ENCODE measurements at places on chromosomes 3 and 15.

DNA sequence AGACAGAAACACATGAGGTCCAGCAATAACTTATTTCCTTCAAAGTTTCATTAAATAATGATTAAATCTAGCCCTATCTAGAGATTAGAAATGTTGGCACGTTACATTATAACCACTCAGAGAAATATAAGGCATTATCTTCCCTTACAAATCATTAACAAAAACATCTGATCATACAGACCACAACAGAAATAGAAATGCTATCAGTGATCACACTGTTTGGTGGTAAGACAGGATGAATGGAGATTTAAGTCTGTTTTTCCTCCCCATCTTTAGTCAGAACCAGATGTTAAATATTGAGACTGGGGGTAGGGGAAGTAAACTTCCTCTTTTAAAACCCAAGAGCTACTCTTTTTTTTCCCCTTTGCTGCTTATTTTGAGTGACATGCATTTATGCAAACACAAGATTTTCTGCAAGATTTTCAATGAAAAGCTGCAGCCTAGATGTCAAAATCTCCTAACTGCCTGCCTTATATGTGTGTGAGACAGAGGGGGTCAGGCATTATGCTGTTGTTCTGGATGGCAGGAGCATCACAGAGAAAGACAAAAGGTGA, 70.4 kb downstream of the CBLB start:
- no peak for DNase-seq

DNA sequence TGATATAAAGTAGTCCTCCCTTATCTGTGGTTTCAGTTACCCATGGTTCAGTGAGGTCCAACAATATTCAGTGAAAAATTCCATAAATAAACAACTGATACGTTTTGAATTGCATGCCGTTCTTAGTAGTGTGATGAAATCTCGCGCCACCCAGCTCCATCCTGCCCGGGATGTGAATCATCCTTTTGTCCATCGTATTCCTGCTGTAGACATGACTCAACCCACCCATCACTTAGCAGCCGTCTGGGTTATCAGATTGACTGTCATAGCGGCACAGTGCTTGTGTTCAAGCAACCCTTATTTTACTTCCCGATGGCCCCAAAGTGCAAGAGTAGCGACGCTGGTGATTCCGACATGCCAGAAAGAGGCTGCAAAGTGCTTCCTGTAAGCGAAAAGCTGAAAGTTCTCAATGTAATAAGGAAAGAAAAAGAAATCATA, 48.0 kb upstream of the MEX3B start:
- no peak for DNase-seq

DNA sequence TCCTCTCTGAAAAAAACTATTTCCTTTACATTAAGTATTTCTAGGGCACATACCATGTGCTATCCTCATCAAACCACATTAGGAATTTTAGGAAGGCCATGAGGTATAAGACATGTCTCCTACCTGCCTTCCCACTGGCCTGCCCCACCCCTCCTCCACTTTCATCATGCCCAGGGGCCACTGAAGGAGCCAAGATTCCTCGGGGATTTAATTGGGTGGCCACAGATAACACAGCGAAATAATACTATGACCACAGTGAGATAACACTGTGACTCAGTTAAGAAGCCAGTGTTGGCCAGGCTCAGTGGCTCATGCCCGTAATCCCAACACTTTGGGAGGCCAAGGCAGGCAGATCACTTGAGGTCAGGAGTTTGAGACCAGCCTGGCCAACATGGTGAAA, 9.8 kb upstream of the BMF start:
- DNase-seq, result no peak

DNA sequence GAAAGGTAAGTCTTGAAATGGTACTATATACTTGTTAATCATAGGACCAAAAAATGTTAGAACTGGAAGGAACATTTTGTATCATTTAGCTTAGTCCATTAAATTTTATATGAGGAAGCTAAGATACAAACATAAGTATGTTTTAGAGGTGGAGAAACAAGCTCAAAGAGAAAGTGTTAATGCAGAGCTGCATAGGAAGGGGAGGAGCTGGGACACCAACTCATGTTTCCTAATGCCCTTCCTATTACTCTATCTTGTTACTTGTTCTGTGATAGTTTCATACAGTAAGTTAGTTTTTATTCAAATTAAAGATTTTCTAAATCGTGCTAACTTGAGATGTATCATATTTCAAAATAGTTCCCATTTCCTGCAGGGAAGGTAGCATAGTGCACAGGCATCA, 7.4 kb downstream of the SLC35A5 start:
- no peak for DNase-seq

DNA sequence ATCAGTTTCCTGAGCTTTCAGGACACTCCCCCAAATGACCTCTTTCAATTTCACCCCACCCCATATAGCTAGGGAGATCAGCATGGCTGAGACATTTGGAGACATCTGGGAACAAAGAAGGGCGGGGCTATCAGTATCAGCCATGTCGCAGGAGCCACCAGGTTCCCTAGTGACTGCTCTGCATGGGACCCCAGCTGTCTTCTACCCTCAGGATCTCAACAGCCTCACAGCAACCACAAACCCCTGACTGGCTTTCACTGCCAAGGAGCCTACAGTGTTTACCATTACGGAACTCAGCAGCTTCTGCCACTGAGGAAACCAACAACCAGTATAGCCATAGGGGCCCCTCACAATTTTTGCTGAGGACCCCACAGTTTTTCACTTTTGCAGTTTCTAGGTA, 269.6 kb upstream of the TRIM42 start:
- DNase-seq, result no peak

GRCh38 chr15:99998661-99999101, 265.4 kb upstream of the LYSMD4 start:
- DNase-seq, result no peak

DNA sequence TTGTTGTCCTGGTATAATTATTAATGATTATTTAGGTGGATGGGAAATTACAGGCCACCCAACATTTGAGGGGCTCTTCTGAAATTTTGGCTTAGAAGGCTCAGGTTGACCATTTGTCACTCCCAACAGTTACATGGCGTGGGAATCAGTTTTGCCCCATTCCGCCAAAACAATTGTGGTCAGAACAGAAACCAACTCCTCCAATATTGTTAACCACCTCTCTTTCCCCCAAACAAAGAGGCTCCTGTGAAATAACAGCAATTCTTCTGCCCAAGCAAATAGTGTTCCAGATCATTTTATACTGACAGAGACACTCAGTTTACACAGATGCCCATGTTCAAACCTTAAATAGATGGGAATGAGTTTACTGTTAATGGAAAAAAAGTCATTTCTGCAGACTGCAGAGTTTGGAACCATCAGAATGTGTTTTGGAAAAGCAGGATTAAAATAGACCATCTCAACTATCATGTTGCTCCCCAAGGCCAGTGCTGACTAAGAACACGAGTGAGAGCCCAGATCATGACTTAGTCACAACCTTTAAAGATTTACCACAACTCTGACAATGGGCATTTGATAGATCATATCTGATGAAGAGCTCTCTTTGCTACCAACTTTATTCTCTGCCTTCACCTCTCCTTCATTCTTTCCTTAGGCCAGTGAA, 102.1 kb downstream of the DUT start:
- no peak for DNase-seq

DNA sequence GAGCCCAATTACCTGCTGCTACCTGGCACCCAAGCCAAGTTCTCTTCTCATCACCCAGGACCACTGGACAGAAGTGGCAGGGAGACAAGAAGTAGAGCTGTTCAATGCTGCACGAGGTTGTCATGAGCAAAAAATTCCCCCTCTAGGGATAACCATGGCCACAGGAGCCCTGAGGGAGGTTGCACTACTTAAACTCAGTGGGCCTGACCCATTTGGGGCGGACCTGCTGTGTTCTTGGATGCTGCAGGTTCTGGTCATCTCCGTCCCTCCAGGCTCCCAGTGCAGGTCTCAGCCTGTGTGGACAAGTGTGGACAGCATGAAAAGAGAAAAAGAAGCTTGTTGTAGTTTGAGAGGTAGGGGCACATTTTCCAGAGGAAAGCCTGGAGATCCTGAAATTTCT, 26.1 kb upstream of the MANF start:
- DNase-seq, result no peak

DNA sequence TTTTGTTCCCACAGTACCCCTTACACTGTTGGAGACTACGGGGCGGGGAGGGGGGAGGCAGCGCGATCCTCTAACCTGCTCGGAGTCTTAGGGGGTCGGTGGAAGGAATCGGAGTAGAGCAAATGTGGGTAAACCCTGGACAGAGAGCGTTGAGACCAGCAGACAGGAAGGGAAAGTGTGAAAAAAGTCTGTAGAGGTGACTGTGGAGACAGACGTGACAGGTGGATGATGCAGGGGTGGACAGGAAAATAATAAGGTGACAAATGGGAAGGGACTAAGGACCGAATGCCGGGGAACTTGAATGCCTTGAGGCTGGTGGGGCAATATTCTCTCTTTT, 424 bp downstream of the EAF2 start:
- DNase-seq, result no peak

GRCh38 chr3:73043414-73043813, 18.0 kb upstream of the EBLN2 start:
- no peak for DNase-seq

DNA sequence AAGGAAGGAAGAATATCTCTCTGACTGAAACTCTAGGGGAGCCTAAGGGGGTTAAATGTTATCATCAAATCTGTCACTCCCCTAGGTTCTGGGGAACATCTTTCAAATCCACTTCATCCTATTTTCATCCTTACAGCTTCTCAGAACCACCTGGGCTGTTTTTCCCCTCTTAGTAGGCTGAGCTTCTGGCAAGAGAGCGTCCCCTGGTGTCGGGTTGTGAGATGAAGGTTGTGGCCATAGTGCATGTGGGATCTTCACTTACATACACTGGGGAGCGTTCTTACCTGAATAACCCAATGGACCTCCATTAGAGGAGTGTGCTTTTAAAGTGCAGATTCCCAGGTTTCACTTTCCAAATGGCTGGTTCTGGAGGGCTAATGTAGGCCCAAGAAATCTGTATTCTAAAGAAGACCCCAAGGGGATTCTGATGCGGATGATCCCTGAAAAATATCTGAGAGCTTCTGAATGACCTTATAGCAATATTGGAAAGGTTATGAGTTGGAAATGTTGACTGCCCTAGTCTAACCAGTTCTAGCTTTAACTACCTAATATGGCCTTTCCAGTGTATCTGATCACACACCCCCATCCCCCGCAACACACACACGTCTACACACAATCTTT, 663.7 kb downstream of the AGBL1 start:
- DNase-seq, result peak; percentile 24

DNA sequence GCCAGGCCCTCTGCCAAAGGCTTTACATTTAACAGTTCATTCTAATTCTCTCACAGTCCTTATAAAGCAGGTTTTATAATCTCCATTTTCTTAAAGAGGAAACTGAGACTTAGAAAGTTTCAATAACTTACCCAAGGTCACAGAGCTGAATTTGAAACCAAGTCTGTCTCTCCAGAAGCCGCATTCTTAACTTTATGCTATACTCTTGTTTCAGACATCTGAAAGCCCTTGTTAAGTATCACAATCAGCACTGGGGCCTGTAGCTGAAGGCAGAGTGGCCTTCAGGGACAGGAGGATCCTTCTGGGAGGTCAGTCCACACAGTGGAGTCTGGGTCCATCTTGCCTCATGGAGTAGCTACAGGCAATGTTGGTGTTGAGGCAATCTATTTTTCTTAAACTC, 27.9 kb downstream of the LRRN1 start:
- no peak for DNase-seq

DNA sequence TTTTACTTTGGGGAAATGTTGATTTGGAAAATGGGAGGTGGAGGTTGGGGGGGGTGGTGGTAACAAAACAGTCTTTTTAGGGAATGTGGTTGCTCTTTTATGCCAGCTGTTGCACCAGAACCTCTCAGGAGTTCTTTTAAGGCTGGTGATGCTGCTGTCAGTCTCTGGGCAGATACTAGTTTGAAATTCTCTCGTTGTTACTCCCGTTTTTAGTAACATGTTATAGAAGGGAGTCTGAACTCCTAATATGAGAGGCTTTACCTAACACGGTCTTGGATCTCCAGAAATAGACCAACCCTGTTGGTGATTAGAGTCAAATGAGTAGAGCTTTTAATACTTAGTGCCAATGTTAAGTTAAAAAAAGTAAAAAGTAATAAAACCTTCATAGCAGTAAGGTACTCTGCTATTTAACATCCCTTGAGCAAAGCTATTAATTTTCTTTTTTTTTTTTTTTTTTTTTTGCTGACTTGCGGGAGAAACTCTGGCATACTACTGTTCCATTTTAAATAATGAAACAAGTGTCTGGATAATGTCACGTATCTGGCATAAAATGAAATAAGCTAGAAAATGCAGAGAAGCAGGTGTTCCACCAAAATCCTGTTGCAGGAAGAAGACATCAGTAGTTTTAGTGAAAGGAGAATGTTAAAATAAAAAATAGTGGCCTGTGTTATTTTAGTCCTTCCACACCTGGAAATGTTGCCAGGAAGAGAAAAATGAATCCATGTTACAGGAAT, 156.7 kb downstream of the CACNA1D start:
- no peak for DNase-seq

DNA sequence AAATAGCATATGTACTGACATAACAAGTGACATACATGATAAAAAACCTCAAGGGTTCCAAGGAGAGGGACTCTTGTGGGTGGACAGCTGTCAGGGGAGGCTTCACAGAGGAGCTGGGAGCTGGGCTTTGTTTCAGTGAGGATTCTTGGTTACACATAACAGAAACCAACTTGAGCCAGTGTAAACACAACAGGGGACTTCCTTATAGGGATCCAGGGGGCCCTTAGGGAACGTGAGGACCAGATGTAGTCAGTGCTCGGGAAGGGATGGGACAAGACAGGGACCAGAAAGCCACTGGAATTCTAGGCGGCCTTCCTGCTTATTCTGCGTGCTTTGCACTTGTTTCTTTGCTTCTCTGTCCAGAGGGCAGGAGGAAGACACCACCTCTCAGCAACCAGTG, 34.9 kb downstream of the SNAPC5 start:
- DNase-seq, result no peak

- DNase-seq, result no peak
Measured at GRCh38 chr3:38543586-38543985, 47.4 kb downstream of the EXOG start.

DNA sequence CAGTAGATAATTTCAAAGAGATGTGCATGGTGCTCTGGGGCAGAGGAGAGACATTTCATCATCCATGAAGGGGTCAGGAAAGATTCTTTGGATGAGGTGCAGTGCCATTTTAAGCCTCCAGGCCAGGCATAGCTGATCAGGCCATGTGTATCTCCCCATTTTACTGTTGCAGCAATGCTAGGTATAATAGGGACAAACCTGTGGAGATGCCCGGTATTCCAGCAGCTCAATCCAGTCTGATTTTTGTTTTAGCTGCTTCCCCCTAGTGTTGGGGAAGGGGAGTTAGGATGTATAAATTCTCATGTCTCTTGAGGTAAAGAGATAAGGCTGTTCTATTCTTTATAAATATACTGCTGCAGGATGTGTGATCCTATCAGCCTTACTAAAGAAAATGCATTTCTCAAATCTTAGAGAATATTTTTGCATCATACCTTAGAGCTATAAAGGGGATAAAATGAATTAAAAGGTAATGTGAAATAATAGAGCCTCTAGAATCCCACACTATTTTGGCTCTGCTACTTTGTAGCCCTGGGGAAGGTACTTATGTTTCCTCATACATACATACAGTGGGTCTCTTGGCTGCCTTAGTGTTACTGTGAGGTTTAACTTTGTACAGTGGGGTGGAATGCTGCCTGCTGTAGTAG, 5.2 kb downstream of the CDV3 start:
- DNase-seq, result no peak

All from stimulated activated CD4-positive, alpha-beta T cell treated with anti-CD3 and anti-CD28 coated beads, Interleukin-15, amount 100 ng/mL, for 1 hour (primary cell).